ENCODE measurements at places on chromosomes 7 and 10. TPM values are rescaled to one million over a fixed set of nuclear protein-coding genes. Genes with fewer than 3 reads are reported as not detected.

The CUZD1 gene
- total RNA-seq = 0.93 TPM

The ZNF479 gene
- not detected for total RNA-seq

The ACTL6B gene
- total RNA-seq = not detected

The HOXA11 gene
- 0.54 TPM for total RNA-seq

The GRK5 gene
- 2.4 TPM for total RNA-seq

The GHRHR gene
- total RNA-seq = not detected

The CAPZA2 gene
- total RNA-seq = 209 TPM

The GNGT1 gene
- total RNA-seq = not detected

The CCDC3 gene
- not detected for total RNA-seq

The SH2D4B gene
- 0.24 TPM for total RNA-seq

The FAM13C gene
- total RNA-seq = not detected

The HOXA5 gene
- total RNA-seq = 8.3 TPM

The CYP26C1 gene
- 0.39 TPM for total RNA-seq

The STEAP2 gene
- 38.5 TPM for total RNA-seq

The SPDYE6 gene
- total RNA-seq = not detected

The ARHGEF35 gene
- total RNA-seq = 13.7 TPM

The MMP21 gene
- not detected for total RNA-seq

All from Calu3 (cell line).